T1000 (cell line): ENCODE measurements at places on chromosomes 2 and 18.

DNA sequence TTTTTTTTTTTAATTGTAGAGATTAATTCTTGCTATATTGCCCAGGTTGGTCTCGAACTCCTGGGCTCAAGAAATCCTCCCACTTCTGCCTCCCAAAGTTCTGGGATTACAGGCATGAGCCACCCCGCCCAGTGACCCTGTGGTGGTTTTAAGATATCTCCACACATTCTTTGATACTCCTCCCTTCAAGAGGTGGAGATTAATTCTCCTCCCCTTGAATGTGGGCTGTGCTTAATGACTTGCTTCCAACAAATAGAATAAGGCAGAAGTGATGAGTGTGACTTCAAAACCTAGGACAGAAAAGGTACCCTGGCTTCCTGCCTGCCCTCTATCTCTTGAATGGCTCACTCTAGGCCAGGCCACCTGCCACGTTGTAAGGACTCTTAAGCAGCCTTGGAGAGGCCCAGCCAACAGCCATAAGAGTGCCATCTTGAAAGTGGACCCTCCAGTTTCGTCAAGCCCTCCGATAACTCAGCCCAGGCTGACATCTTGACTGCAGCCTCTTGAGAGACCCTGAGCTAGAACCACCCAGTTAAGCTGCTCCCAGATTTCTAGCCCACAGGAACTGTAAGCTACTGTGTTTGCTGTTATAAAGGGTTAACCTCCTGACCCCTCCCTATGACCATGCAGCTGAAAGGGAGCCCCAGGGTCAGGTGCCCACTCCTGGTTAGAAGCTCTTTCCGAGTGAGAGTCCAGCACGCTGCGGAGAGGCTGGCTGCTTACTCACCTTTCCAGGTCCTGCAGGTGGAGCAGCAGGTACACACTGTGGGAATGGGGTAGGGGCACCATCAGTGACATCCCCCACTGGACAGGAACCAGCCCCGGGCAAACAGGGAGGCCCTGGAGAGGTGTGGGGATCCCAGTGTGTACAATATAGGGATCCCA lies 27.6 kb downstream of the MRPL35 start:
- DNase-seq: no peak

DNA sequence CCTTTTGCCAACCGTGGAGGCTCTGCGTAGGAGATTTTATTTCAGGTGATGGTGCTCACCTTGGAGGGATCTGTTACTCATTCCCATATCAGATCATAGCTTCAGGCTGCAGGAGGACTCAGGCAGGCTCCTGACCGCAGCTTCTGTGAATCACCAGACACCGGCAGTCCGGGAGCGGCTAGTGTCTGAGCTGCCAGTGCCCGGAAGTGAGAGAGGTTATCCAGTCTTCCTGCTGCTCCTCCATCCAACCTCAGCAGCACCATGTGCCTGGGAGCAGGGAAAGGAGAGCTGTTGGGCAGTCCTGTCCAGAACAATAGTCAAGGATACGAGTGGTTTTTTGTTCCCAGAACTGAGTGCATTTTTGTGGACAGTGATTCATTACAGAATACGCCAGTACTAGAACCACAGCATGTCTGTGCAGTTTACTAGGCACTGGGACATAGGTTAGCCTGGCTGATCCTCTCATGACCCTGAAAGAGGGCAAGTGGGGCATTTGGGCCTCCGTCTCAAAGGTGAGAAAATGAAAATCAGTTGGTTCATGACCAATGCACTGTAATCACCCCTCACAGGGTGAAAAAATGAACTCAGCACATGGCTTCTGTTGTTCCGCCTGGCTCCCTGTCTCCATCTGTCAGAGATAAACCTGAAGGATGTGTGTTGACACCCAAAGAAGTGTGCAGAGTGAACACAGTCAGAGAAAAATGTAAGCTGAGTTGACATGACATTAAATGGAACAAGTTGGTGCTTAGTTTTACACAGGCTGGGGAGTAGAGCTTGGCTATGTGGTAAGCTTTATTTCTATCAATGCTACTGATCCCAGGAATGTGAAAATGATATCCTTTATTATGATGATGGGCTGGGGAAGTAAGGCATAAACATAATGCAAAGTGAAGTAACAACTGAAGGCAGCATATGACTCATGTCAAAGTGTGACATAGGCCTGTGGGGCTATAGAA lies 12.2 kb downstream of the FHOD3 start:
- DNase-seq: peak; percentile 60

DNA sequence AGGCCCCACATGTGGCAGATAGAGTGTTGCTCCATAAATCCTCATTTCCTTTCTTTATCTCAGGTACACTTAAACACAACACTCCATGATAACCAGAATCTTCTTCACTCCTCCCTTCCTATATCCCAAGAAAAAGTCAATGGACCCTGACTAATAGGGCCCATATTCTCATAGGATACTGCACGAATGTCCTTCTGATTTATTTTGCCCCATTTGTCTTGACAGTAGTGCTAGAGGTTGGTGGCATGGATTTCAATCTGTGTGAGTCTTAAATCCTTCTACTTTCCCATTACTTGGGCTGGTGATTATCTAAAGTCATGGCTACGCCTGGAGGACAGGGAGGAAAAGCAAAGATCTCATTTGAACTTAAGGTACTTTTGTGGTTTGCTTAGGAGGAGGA lies 156.0 kb downstream of the ACOXL start:
- no peak for DNase-seq

DNA sequence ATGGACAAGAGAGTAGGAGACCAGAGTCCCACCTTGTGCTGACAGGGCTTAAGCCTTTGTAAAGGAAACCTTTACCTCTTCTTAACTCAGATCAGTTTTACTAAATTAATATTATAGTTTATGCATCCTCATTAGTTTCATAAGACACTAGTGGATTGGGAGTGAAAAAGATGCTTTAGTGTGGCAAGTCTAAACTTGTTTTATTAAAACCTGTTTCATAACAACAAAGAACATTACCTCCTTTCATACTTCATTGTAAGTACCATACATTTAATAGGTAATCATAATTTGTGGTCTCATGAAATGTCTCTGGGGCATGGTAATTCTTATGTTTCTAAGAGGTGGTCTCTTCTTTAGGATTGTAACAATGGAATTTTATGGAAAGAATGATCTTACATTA lies 63.4 kb downstream of the PIKFYVE start:
- no peak for DNase-seq

- no peak for DNase-seq
Measured at GRCh38 chr2:28394331-28394877, 1.7 kb downstream of the FOSL2 start.

GRCh38 chr2:151733771-151734672 lies at the start of gene NEB:
TSS of gene NEB (minus strand) at chr2:151734476. CDS start at chr2:151733156, 1,320 bp downstream.
- no peak for DNase-seq

DNA sequence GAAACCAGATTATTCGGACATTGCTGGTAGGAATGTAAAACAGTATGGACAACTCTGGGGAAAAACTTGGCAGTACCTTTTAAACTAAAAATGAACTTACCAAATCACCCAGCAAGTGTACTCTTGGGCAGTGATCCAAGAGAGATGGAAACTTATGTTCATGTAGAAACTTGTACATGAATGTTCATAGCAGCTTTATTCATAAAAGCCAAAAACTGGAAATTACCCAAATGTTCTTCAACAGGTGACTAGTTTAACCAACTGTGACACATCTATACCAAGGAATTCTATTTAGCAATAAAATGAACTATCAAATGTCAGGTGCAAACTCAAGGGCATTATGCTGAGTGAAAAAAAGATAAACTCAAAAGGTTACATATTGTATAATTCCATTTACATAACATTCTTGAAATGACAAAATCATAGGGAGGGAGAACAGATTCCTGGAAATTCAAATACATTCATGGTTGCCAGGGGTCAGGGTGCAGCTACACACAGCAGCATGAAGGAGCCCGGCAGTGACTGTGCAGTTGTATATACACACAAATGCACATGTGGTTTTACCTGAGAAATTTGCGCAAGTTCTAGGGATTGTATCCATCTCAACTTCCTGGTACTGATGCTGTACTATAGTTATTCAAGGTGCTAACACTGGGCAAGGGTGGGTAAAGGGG lies 3.5 kb upstream of the RNU4ATAC start:
- DNase-seq: no peak

DNA sequence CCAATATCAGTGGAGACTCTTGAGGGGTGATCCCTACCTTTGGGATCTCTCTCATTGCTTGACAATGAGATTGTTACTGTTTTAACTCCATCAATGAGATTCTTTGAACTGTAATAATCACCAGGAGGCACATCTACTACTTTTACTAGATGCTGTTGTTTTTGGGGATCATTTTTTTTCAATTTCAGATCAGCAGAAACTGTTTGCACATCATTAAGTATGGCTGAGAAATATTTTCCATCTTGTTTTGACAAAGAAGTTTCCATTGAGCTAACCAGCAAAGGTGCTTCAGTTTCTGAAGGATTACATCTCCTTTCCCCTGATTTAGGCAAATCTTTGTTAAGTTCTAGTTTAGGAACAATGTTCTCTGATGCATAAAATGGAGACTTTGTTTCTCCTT lies 54.8 kb upstream of the SLC4A10 start:
- DNase-seq: no peak

DNA sequence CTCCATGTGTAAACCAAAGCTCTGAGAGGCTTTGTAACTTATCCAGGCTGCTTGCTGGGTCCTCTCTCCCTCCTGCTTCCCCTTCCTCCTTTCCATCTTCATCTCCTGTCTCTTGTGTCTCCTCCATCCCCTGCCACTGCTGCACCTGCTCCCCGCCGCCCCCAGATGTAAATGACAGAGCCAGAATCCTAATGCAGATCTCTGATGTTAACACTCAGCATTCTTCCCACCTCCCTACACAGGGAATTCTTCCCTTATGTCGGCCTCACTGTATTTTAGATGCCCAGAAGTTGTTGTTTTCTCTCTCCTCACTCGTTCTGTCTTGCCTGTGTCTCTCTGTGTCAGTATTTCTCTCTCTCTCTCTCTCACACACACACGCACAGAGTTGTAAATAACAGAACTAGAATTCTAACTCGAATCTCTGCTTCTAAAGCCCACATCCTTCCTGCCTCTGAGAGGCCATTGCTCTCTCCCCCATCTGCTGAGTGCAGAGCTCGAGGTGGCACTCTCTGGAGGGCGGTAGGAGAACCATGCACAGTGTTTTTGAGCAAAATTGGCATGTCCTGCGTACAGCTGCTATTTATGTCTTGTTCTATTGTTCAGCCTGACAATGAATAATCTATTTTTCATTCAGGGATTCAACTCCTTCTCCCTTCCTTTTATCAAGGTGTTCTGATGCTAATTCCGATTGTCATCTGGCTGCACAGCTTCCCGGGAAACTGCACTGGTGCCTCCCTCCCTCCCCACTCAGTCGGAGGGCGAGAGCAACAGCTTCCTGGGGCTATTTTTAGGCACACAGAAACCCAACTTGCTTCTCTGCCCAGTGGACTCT lies 219.9 kb downstream of the SH3RF3 start:
- no peak for DNase-seq

GRCh38 chr18:10776493-10776892 lies 250.7 kb downstream of the NAPG start:
- DNase-seq: no peak
